Thoracic aorta (tissue), 2 donors: ENCODE measurements at places on chromosomes 7 and 10.
A peak's percentile ranks its signal among the peaks of the same experiment; 100 is the strongest.

DNA sequence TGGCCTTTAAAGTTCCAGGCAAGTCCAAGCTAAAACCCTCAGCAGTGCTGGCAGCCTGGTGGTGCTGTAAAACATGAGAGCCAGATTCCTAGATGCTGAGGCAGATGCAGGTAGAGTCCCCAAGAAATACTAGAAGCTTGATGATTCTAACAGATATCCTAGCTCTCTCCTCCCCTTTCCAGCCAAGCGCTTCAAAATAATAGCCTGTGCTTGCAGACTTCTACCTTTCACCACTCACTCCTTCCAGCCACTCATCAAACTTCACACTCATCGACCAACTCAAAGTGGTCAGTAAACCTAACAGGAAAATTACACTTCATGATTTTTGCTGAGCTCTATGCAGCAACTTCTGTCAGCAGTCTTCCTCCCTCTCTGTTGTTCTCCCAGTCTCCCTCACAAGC, 50.2 kb downstream of the LMBR1 start:
- DNase-seq, result no peak

GRCh38 chr10:69801434-69802315, at the start of gene COL13A1:
Gene COL13A1 (plus strand): TSS chr10:69801906. CDS start chr10:69802424, 518 bp downstream.
- DNase-seq, result peak; percentile 33

DNA sequence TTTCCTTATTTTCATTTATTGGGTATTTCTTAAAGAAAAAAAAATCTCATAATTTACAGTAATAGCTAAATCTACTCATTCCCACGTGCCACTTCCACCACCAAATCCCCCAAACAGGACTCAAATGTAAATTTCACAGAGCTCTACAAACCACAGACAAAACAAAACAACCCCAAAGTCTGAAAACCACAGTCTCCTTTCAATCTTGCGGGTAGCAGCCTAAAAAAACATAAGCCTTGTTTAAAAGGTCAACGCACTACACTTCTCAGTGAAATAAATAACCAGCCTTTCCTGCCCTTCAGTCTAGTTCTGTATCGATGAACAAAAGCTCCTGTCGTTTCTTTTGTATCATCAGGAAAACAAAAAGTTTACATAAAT, 121.8 kb upstream of the AFAP1L2 start:
- DNase-seq, result no peak

- DNase-seq, result no peak
Observed at GRCh38 chr10:103850572-103850895, 4.8 kb downstream of the SH3PXD2A start.

DNA sequence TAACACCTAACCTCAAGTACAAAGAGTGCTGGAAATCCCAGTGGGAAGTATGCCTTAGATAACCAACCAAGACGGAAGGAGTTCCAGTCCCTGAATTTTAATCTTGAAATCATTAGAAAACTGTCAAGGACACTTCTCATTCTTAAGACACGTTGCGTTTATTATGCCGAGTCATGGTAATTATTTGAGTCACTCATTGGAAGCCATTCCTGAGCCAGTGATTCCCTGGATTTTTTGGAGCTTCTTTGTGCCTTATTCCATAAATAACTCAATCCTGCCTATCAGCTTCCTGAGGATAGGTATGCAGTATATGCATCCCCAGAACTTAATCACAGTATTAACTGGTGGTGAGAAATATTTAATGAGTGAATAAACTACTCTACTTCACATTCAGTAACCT, 77.4 kb downstream of the PPP1R17 start:
- no peak for DNase-seq

DNA sequence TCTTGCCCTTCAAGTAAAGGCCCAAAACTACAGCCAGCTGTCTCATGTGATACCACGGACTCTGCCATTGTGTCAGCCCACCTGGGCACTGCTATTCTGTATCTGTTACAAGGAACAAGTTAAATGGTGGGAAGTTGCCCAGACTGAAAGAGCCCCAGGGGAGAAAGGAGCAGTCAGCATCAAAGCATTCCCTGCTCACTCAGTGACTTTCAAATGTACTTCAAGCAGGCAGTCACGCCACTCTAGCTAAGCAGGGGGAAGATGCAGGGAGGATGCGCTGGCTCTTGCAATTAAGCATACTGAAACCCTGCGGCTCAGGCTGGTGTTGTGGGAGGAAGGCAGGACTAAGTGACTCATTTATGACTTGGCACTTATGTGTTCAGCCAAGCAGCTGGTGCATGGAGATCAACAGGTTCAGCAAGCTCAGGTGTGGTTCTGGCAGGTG, 1249.6 kb downstream of the TYW1 start:
- no peak for DNase-seq

- DNase-seq, result no peak
Observed at GRCh38 chr7:92360387-92360786, 86.9 kb upstream of the GATAD1 start.

DNA sequence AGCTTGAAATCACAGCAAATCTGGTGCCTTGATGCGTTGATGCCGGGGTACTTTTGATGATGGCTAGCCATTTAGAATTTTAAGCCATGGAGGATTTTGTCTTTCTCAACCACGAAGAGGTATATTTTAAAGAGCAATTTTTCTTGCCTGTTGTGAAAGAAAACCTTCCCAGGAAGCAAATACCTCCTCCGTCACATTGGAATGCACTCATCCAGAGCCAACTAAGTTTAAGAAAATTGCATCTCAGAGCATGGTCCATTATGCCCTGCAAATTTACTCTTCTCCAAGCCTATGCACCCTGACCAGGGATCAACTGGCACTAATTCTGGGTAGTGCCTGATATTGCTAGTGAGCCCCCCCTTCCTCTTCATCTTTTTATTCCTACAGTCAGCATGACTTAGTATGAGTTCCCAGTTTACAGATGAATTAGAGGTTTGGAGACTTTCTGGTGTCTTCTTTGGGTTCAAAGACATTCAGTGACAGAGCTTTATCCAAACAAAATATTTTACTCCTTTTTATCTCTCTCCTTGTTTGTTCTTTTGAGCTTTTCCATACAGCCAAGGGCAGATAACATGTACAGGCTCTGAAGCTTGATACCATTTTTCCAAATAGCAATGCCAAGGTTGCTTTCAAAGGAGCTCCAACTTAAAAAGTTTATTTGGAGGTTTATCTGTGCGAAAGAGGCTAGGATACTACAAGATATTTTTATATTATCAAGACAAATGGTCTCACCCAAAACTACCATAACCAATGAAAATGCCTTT, 56.6 kb upstream of the ANK3 start:
- DNase-seq, result no peak

DNA sequence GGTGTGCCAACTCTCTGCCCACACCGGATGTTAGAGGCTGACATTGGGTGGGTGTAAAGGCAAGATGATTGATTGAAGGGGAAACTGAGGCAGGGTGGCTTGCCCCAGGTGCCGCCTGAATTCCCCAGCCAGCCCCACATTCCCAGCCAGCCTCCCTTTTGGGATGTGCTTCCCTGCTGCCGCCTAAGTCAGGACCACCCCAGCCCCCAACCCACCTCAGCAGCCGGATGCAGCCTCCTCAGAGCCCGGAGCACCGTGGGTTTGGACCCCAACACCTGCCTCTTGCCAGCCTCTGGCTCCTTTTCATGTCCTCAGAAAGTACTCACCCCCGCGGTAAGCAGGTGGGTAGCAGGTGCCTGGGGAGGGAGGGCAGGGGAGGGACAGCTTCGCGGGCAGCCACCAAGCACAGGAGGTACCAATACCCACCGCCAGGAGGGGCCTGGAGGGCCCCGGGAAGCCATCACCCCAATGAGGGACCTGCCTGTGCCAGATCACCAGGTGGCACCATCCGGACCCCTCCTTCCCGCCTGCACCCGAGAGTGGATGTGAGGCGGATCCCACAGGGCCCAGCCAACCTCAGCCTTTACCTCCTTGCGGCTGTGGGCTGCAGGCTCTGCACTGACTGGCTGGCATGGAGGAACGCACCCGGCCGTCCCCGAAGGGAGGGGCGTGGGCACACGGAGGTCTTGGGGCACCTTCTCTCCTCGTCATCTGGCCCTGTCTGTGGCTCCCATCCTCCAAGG, 60.5 kb downstream of the PWWP2B start:
- no peak for DNase-seq

- no peak for DNase-seq
Observed at GRCh38 chr10:46524472-46525176, 31.8 kb downstream of the GPRIN2 start.
